ENCODE measurements at places on chromosomes 7 and 10.

GRCh38 chr7:136370137-136370536 lies 393.0 kb upstream of the MTPN start:
- DNase-seq: no peak

GRCh38 chr7:142813226-142813625 lies 41.6 kb upstream of the EPHB6 start:
- DNase-seq: no peak

GRCh38 chr7:64544010-64544409 lies 18.9 kb downstream of the ZNF680 start:
- no peak for DNase-seq

GRCh38 chr7:11570205-11570604 lies 261.8 kb downstream of the THSD7A start:
- no peak for DNase-seq

DNA sequence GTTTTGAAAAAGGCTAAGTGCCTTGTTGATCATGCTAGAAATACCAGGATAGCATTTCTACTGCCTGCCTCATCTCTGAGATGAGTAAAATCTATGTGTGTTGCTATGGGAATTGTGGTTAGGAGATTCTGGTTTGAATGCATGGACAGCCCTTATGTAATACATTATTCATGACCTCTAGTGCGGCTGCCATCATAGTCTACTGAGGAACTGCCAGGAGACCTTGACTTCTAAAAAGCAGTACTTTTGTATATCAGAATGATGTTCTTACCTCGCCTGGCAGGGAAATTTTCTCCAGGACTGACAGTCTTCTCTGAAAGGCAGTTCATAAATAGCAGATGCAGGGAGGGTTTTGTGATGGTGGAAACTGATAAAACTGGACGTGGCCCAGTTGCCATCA lies 248.5 kb downstream of the NSUN6 start:
- no peak for DNase-seq

DNA sequence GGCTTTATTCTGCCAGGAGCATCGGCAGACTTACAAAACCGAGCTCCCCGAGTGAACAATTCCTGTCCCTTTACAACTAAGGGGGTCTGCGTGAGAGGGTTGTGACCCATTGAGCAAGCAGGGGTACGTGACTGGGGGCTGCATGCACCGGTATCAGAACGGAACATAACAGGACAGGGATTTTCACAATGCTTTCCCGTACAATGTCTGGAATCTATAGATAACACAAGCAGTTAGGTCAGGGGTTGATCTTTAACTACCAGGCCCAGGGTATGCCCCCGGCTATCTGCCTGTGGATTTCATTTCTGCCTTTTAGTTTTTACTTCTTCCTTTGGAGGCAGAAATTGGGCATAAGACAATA lies 38.1 kb upstream of the GSDME start:
- DNase-seq: no peak
